ENCODE measurements at places on chromosomes 12 and 14.
A peak's percentile ranks its signal among the peaks of the same experiment; 100 is the strongest.

DNA sequence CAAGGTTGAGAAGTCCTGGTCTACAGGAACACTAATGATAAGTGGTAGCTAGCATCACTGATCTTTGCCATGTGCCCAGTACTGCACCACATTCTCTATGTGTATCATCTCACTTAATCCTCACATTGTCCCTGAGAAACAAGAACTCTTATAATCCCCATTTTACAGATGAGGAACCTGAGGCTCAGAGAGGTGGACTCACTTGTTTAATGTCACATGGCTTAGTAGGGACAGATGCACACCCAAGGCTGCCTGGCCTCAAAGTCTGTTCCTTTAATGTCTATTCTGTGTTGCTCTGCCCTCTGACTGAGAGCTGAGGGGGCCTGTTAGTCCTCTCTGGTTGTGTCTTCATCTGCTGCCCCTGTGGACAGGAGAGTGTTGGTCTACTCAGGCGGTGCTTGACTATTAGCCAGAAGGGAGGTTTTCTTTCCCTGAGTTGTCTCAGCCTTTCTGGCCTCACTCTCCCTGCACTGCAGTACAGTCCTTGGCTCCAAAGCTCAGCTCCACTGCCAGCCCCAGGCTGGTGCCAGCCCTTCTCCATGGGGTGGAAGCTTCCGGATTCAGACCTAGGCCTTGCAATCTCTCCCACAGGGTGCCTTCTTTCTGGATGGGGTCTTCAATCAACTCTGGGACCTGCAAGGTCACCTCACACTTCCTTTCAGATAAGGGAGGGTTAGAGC is 4.9 kb upstream of the DYNLL1 start:
- no peak for DNase-seq

DNA sequence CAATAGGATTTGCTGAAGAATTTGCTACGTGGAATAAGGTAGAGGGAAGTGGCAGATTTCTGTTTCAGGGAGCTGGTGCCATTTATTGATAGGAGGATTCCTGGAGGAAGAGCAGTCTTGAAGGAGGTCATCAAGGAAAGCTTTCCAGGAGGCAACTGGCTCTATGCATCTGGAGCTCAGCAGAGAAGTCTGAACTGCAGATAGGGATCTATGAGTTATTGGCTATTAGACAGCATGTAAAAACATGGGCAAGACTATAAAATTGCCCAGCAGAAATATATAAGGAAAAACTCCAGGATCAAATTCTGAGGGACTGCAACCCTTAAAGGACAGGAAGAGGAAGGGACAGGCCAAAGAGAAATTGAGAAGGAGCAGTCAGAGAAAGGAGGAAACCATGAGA is 8.9 kb upstream of the RAP1B start:
- DNase-seq, result no peak

GRCh38 chr14:89730687-89731086 is 223.8 kb downstream of the EFCAB11 start:
- no peak for DNase-seq

- DNase-seq, result no peak
Observed at GRCh38 chr12:78036874-78037273, 206.2 kb downstream of the NAV3 start.

GRCh38 chr12:52655251-52655650 is 3.2 kb upstream of the KRT2 start:
- DNase-seq, result no peak

- DNase-seq, result no peak
Observed at GRCh38 chr14:26528415-26529182, 69.2 kb downstream of the NOVA1 start.

- no peak for DNase-seq
Observed at GRCh38 chr14:95703341-95703740, 10.6 kb downstream of the TCL1A start.

DNA sequence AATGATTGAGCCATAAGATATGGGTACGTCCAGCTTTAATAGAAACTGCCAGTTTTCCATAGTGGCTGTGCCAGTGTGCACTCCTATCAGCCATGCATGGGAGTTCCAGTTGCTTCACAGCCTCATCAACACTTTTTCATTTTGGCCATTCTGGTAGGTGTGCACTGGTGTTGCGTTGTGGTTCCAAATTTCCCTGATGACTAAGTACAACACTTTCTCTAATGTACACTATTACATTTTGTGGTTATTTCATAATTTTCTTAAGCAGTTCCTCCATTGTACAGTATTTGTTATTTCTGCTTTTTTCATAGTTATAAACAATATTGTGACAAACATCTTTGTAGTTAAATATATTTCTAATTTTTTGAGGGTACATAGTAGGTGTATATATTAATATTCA is 21.5 kb upstream of the OAS1 start:
- DNase-seq, result no peak

- DNase-seq, result no peak
Observed at GRCh38 chr12:100211698-100212097, 11.1 kb downstream of the ACTR6 start.

GRCh38 chr12:4910502-4911315 is 1.0 kb downstream of the KCNA1 start:
- DNase-seq, result peak; percentile 83

- DNase-seq, result no peak
Observed at GRCh38 chr14:58707949-58708348, 70.2 kb downstream of the DACT1 start.

DNA sequence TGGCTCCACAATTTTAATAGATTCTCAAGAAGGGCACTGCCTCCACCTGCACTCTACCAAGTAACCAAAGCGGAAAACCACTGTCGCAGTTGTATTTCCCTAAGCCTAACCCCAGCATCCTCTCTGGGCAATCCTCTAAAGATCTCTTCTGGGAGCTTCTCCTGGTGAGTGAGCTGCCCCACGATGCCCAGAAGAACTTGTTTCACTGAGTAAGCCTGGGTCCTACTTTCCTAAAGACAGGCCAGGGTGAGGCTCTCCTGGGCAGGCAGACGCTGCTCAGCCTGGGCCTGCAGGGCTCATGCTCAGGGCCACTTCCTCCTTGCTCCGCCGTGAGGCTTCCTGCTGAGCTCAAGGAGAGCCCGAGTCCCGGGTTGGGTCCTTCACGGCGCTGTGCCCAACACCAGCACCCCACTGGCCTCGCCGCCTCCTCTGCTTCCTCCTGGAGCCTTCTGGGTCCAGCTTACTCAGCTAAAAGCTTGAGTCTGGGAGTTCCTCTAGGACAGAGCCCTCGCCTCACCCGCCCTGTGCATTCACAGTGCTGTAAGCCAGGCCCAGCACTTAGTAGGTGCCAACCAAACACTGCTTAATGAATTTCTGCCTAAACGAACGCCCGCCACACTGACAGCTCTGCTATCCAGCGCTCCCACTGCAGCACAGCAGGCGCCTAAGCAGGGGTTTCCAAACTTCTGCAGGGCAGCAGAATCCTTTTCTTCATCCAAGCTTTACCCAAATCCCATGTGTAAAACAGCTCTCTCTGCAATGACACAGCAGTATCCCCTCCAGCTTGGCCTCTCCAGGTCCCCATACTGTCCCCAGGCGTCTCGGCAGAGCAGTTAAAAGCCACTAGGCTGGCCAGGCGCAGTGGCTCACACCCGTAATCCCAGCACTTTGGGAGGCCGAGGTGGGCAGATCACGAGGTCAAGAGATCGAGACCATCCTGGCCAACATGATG is 5.7 kb downstream of the RAB35 start:
- peak; percentile 66 for DNase-seq

- DNase-seq, result no peak
Observed at GRCh38 chr14:69683971-69684370, 72.6 kb downstream of the SUSD6 start.

- no peak for DNase-seq
Observed at GRCh38 chr14:92398888-92399636, 76.1 kb downstream of the SLC24A4 start.
